ENCODE measurements at places on chromosomes 16 and 17.

- DNase-seq = no peak
Observed at GRCh38 chr16:11630768-11631056, 37.5 kb upstream of the SNN start.

- DNase-seq = no peak
Observed at GRCh38 chr17:39631403-39631802, 4.7 kb downstream of the PPP1R1B start.

GRCh38 chr17:27239046-27239445 lies 54.9 kb upstream of the WSB1 start:
- DNase-seq = no peak

GRCh38 chr17:42252597-42253550 lies 23.3 kb downstream of the STAT5B start:
- peak; percentile 60 for DNase-seq

DNA sequence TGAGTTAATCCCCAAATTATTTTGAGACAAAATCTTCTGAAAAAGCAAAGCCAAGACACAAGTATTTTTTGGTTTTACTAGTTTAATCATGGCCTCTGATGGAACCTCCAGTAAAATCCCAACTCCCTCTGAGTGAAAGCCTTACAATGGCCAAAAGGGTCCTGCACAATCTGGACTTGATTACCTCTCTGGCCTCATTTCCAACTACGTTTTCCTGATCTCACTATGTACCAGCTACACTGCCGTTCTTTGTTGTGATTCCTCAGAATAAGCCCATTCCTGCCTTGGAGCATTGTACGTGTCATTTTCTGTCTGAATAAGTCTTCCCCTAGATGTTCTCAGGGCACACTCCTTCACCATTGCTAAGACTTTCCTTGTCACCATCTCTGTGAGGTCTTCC lies 37.3 kb downstream of the SPOP start:
- no peak for DNase-seq

GRCh38 chr16:51818342-51818944 lies 667.4 kb upstream of the SALL1 start:
- peak; percentile 4 for DNase-seq

DNA sequence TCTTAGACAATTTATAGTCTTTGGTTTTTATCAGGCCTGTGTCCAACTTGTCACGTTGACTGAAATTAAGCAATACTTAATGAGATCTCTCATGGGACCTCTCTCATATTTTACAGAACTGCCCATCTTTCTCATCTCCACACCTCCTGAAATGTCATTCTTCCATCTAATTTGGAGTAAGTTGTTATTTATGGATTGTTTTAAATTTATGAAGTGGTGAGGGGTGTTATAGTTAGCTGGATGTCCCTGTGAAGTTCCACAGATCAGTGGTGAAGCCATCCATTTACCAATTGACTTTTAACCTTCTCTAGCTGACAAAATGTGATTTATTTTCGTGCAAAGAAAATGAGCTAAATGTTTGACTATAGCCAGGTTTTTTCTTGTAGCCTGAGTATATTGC lies 824.9 kb downstream of the KCNJ2 start:
- no peak for DNase-seq

All from astrocyte (in vitro differentiated cells and primary cell).